NCI-H1417 treated with DMSO at 0.1 percent for 48 hours (cell line): ENCODE measurements at places on chromosomes 12 and 14.
A peak's percentile ranks its signal among the peaks of the same experiment; 100 is the strongest.

- no peak for DNase-seq
These were observed 4.0 kb downstream of the AGAP2 start for GRCh38 chr12:57734591-57734990.

GRCh38 chr12:31867292-31867691 is 91.9 kb upstream of the RESF1 start:
- no peak for DNase-seq

DNA sequence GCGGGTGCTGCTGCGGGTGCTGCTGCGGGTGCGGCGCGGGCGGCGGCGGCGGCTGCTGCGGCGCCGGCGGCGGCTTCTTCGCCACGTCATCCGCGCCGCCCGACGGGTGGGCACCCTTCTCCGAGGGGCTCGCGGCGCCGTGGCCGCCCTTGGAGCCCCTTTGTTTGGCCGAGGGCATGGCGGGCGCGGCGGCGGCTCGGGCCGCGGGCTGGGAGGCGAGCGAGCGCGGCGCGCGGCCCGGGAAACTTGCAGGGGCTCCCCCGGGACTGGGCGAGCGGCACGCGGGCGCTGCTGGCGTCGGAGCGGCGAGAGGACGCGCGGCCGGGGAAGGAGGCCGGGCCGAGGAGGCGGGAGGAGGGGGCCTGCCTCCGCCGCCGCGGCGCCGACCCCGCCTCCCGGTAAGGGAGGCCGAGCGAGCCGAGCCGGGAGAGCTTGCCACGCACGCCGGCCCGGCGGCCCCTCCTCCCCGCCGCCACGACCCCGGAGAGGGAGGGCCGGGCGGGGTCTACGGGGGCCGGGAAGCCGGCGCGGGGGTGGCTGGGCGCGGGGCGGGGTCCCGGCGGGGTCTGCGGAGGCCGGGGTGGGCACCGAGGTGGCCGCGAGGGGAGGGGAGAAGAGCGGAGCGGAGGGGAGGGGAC is at the start of gene CKAP4:
Gene CKAP4 (minus strand): TSS at position 347 of the 638 bp plus-strand sequence. CDS start 169 bp downstream, at position 178.
- peak; percentile 19 for DNase-seq

GRCh38 chr12:1632702-1633101 is 3.7 kb downstream of the WNT5B start:
- no peak for DNase-seq

DNA sequence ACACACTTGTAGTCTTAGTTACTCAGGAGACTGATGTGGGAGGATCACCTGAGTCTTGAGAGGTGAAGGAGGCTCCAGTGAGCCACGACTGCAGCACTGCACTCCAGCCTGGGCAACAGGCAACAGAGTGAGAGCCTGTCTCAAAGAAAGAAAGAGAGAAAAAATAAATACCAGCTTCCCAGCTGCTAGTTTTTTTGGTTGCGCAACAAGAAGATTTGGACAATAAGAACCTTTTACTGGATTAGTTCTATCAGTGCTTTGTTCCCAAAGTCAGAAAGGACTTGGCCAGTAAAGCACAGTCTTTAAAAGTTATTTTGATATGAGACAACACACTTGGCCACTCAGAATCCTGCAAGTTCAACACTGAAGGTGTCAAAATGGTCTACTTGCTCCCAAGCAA is 768.1 kb upstream of the LRFN5 start:
- DNase-seq: no peak

GRCh38 chr12:15697201-15697600 is 92.0 kb downstream of the EPS8 start:
- DNase-seq: no peak

DNA sequence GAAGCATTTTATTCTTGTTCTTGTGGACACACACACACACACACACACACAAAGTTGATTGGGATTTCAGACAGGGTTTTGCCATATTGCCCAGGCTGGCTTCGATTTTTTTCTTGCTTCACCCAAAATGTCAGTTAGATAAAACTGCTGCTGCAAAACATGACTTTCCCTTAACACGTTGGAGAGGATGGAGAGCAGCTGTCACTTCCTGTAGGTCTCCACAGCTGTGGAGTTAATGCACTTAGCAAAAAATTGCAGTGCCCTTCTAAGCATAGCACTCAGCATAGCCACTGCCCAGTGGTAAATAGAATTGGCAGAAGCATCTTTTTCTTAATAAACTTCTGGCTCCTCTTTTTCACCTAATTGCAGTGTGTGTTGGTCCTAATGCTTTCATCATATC is 54.5 kb downstream of the PDZRN4 start:
- no peak for DNase-seq

DNA sequence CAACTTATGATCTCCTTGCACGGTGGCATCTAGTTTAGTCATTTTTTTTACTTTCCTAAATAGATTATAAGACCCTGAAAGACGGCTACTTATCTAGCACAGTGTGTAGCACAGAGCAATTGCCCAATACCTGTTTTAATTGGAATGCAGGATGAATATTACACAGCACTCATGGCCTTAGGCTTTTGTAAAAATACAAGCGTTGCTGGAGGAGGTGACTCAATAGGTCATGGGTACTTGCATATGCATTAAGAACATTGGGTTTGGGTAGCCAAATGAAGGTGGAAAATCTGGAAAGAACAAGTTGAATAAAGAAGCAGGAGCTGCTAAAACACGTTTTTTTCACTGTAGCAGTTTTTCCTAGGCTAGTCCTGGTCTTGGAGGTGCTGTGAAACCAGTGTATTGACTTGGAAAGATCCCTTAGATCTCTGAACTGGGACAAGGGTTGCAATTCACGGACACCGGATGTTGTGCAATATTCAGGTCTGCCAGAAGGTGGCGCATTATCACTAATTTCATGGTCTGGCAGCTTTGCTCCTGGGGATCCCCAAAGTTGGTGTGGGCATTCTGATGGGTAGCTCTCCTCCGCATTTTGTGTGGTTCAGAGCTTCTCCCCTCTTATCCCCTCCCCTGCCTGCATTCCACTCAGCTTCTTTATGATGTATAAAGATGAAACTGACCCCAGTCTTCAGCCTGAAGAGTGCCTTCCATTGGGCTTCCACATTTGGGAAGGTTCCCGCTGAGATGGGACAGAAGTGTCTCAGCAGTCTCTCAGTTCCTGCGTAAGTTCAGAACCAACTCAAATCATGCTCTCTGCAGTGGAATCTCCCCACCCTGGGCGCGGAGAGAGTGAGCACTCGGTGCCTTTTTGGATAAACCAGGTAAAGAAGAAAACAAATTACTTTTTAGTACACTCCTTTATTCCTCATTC is 278.3 kb downstream of the NRXN3 start:
- peak; percentile 35 for DNase-seq

GRCh38 chr14:68756734-68757133 is 36.1 kb downstream of the ZFP36L1 start:
- DNase-seq: no peak

GRCh38 chr14:64928239-64929013 is 14.1 kb downstream of the GPX2 start:
- DNase-seq: no peak

DNA sequence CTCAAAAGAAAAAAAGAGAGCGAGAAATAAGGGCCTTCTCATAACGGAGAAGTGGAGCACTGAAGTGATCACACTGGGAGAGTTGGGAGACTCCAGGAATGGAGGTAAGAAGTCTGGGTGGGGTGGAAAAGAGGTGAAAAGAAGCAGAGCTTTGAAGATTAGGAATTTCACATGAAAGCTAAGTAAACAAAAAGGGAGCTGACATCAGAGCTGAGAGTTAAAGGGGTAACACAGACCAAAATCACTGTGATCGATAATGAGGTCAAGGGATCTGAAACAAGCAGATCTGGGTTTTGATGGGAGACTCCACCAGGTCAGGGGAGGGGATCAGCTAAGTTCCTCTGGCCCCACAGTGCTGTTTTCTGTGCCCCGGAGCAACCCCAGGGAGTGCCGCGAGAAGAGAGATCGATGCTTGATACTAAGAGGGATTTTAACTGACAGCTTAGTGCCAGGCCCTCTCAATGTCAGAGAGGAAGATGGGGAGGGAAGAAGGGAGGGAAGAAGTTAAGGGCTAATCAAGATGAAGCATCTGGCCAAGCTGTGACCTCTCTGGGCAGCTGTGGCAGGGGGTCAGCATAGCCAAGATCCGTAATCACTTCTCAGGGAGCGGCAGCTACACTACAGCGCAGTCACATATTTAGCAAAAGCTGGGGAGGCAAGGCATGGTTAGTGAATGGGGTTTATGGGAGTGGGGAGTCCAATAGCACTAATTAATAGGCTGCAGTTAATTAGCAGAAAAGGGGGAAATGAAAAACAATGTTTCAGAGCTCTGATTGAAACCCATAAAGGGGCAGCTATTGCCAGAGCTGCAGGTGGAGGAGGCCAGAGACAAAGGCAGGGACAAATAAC is 8.0 kb downstream of the AQP6 start:
- DNase-seq: no peak

DNA sequence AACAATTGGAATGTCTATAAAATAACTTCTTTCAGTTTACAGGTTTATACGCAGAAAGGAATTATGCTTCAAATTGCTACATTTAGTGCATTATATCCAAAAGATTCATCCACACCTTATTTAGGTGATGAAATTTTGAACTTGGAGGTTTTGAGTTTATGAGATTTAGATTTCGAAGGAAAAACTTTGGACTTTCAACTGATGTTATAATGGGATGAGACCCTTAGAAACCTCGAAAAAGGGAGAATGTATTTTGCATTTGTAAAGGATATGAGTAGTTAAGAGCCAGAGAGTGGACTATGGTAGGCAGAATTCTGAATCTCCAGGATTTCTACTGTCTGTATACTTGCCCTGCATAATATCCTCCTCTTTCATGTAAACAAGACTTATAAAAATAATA is 851.6 kb upstream of the MGAT4C start:
- no peak for DNase-seq

DNA sequence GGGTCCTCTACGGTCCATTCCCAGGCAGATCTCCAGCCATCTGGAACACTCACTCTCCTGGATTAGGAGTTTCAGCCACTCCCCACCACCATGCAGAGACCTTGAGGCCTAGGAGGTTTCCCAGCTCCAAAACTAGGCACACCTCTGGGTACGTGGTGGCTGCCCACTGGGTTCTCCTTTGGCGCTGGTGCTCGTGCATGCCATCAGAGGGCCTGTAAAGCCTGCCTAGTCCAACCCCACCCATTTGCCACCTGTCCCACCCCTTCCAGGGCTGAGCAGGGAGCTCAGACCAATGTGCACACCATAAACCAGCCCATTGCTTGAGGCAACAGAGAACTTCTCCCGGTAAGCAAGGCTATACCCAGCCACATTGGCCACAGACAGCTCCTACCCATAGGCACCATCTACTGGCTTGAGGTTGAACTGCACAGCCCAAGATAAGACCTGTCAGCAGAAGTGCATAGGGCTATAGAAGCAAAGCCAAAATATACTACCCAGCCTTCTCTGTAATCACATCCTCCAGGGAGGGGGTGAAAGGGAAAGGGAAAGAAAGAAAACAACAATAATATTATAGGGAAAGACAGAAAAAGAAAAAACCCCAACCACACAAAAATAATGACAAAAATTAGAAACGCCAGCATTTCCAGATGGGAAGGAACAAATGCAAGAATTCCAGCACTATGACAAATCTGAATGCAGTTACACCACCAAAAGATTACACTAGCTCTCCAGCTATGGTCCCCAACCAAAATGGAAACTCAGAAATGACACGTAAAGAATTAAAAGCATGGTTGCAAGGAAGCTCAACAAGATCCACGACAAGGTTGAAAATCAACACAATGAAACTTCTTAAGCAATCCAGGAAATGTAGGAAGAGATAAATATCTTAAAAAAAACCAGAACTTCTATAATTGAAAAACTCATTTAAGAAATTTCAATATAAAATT is 111.9 kb upstream of the CCDC175 start:
- no peak for DNase-seq

DNA sequence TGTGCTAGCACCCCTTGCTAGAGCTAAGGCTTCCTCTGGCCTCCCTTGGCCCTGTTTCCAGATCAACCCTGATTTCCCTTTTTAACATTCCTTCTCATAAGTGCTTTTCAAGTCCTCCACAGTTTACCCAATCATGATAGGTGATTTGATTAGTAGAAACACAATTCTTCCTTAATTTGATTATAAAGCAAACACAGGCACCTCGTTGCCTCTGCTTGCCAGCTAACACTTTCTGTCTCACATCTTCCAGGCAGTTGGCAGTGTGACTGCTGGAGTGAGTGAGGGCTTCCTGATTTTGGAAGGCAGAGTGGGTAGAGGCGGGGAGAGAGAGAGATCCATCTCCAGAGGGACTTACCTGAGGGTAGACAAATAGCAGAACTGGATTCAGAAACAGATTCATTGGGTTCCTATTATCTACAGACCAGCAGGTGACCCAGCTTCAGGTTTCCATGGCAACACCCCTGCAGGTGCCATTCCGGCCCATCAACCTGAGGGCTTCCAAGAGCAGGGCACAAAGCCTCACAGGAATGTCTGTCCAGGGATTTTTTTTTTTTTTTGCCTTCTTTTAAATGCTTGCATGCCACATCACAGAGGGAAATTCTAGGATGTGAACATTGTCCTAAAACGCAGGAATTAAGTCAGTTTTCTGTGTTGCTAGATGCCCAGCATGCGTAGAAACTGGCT is 77.7 kb downstream of the PLXNC1 start:
- DNase-seq: no peak

DNA sequence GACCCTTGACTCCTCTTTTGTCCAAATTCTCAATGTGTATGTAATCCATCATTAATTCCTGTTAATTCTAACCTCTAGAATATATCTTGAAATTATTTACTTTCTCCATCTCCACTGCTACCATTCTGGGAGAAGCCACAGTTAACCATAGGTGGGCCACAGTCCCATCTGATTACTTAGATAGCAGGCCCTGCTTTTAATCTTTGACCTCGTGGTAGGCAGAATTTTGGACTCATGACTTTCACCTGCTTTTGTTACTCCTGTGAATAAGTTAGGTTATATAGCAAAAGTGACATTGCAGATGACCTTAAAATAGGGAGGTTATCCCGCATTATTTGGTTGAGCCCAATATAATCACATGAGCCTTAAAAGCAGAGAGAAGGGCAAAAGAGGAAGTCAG is 264.2 kb downstream of the GPHN start:
- no peak for DNase-seq

GRCh38 chr12:54750-55535 is 11.6 kb upstream of the IQSEC3 start:
- no peak for DNase-seq

GRCh38 chr14:23186913-23187654 is 3.6 kb upstream of the SLC7A8 start:
- DNase-seq: peak; percentile 11

DNA sequence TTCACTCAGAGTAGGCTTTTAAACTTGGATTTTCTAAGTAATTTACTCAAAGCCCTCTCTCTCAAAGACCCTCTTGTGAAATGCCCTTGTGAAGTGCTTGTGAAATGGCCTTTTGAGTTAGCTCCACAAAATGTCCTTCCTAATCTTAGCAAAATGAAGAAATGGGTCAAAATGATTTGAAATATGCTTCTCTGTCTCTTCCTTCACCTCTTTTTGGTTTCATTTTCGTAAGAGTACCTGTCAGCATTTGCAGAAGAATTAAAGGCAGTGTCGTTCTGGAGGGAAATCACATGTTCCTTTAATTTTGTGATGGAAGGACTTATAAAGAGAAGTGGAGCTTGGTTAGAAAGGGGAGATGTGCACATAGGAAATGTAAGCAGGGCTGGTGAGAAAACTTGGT is 93.7 kb downstream of the HMGA2 start:
- DNase-seq: no peak

- no peak for DNase-seq
These were observed 153.7 kb downstream of the AACS start for GRCh38 chr12:125218952-125219351.
